ENCODE measurements at places on chromosomes 1 and 21. TPM values are rescaled to one million over a fixed set of nuclear protein-coding genes. Genes with fewer than 3 reads are reported as not detected.
A peak's percentile ranks its signal among the peaks of the same experiment; 100 is the strongest.

Gene PLA2G2D
- total RNA-seq, result not detected

GRCh38 chr1:105204836-105205371 is 1455.2 kb downstream of the AMY1C start:
- DNase-seq, result no peak

Gene FAM131C
- total RNA-seq, result 5.9 TPM

Gene OR6K3
- not detected for total RNA-seq

Gene VHLL
- total RNA-seq, result not detected

Gene SIPA1L2
- total RNA-seq, result 120 TPM

Gene JAM2
- 38.2 TPM for total RNA-seq

- no peak for DNase-seq
Observed at GRCh38 chr1:44497422-44498170, 92.5 kb downstream of the RNF220 start.

DNA sequence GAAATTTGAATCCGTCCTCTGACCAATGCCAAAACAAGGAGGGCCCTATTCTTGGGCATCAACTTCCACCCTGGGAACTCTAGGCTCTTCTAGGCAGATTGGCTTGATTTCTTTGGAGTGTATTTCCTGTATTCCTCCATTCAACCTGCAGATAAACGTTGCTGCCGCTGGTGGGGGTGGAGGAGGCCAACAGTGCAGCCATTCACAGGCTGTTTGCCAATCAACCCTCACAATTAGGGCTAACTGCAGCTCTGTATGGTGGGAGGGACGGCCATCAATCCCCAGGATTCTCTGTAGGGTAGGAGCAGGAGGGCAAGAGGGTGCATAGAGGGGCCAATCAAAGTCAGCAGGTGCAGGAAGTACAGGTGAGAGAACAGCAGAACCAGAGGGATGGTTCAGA is 273.1 kb upstream of the PROX1 start:
- no peak for DNase-seq

Gene IFI44
- 10.4 TPM for total RNA-seq

- no peak for DNase-seq
Observed at GRCh38 chr1:23408797-23409290, 15.7 kb downstream of the TCEA3 start.

DNA sequence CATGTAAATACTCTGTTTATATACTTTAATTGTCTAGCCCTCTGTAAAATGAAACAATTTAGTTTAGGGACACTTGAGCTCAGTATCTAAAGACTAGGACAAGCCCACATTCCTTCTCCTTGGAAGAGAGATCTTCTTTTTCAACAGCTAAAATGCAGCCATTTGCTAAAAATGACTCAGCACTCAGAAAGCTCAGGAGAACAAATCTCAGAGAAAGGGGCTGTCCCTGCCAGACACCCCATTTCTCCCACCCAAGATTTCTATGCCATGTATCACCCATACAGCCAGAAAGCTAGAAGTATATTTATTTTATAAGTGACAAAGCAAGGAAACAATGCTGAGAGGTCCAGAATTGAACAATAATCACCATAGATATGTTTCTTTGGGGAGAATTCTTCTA is 23.2 kb upstream of the PRDX6 start:
- DNase-seq, result no peak

DNA sequence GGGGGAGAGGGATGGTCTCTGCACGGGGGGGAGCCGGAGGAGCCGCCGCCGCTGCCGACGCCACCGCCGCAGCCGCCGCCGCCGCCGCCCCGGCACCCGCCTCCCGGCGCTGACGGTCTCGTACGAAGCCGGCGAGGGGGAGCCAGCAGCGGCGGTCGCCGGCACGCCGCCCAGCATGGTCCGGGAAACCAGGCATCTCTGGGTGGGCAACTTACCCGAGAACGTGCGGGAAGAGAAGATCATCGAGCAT is 311 bp downstream of the SPEN start:
- no peak for DNase-seq

Gene AIRE
- not detected for total RNA-seq

Gene VANGL2
- 2.0 TPM for total RNA-seq

Gene RAB7B
- total RNA-seq, result 1.6 TPM

DNA sequence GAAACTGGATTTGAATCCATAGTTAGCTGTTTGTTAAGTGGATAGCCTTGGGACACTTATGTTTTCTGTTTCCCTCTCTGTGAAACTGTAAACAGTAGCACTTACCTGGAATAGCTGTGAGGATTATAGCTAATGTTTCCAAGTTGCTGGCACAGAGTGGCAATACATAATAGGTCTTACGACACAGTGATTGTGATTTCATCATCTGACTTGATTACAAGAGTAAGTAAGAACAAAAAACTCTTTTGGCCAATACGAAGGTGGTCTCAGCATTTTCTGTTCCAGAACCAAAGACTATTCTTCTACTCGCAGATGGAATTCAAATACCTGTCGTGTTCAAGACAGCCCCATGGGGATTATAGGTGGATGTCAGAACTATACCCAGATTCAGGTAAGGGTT is 2.1 kb downstream of the C8B start:
- no peak for DNase-seq

Gene ITLN2
- not detected for total RNA-seq

DNA sequence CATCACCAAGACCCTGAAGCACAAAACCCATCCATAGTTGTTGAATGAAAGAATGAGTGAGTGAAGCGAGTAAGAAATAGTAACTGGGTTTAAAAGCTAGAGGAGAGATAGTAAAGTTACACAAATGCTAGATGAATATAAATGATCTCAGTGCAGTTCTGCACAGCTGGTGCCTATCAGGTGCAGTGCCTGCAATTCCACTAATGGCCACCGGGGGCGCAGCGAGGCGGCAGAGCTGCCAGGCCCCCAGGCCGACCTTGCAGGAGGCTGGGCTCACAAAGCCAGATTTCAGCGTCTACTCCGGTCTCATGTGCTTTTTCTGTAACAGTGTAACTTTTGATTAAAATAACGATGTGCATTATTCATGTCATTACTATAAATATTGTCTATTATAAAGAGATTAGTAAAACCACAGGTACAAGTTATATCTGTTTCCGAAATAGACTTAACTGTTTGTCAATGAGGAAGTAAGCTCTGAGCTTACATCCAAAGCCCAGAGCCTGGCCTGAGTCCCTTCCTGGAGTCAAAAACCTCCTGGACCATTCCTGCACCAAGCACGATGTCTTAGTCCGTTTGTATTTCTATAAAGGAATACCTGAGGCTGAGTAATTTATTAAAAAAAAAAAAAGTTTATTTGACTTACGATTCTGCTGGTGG is 477.6 kb downstream of the NPHP4 start:
- peak; percentile 84 for DNase-seq

Gene LCE1B
- total RNA-seq, result not detected

DNA sequence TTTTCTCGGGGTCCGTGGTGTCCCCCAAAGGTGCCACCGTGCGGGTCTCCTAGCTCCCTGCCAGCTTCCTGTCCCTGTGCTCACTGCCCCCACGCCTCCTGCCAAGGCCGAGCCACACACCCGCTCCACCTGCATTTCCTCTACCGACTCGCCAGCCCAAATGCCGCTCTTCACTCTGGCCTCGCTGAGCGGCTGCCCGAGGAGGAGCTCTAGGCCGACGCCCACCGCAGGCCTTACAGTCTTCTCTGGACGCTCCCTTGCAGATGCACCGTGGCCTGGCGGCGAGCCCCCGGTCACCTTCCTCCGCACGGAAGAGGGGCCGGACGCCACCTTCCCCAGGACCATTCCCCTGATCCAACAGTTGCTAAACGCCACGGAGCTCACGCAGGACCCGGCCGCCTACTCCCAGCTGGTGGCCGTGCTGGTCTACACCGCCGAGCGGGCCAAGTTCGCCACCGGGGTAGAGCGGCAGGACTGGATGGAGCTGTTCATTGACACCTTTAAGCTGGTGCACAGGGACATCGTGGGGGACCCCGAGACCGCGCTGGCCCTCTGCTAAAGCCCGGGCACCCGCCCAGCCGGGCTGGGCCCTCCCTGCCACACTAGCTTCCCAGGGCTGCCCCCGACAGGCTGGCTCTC is 26.3 kb downstream of the FTCD start:
- DNase-seq, result peak; percentile 60

- no peak for DNase-seq
Observed at GRCh38 chr1:205570173-205570501, 61.7 kb downstream of the ELK4 start.

Gene EGLN1
- 86.0 TPM for total RNA-seq

GRCh38 chr1:168088511-168089325 is 48.0 kb downstream of the GPR161 start:
- no peak for DNase-seq

DNA sequence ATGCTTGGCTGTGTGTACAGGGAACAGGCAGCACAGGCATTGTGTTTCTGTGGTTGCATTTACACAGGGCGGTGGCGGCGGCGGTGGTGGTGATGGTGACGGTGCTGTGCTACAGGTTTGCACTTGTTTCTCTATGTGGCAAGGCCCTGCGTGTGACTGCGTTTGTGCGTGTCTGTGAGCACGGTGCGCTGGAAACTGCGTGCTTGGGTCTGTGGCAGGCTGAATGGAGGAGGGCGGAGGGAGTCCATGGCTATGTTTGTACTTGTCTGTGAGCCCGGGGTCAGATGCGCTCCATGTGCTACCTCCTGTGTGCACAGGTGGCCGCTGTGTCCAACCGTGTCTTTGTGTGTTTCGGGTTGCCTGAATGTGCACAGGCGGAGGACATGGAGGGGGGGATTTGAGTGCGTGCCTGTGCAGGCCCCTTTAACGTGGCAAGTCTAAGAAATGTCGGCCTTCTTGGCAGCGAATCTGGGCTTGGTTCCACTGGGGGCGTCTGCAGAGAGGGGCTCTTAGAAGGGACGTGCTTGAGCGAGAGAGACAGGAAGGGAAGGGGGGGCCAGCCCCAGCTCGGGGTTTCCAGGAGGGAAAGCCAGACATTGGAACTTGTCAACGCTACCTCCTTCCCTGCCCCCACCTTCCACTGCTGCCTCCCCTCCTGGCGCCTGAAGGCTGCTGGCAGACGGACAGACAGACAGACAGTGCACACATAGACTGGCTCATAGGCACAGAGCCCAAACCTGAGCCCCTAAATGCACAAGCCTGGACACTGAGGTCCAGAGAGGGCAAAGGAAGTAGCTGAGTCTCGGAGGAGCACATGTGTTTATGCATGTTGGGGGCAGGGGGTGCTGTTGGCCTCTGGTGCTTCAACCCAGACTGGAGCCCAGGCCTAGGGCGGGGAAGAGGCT is 32.7 kb upstream of the WASF2 start:
- DNase-seq, result no peak

DNA sequence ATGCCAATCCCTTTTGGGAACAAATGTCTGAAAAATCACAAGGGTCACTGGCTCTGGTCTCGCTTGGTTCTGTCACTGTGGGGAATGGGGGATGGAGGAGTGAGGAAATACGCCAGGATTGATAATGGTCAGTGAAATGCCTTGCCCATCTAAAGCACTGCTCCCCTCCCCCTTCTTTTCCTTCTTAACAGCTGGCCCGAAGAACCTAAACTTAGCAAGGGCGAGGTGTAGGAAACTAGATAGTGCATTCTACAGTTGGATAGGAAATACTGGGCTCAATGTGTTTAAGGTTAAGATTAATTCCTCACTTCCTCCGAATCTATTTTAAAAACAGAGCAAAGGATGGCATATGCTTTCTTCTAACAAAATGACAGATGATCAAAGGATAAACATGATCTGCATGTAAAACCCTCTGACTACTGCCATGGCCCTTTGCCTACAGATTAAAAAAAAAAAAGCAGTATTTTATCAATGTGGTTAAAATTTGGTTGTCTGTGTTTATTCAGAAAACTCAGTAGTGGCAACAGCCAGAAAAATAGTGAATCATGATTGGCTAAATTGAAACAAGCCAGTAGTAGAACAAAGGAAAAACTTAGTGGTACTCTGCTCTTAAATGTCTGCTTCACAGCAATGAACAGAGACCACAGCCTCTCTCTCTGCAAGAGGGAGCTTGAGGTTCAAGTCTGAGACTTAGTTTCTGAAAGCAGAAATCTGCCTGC is 86.1 kb upstream of the VAV3 start:
- DNase-seq, result no peak

GRCh38 chr1:56397811-56398231 is 181.5 kb downstream of the PLPP3 start:
- DNase-seq, result no peak

- no peak for DNase-seq
Observed at GRCh38 chr1:47031059-47031458, 7.6 kb downstream of the CYP4X1 start.

Gene NOS1AP
- 3.5 TPM for total RNA-seq

DNA sequence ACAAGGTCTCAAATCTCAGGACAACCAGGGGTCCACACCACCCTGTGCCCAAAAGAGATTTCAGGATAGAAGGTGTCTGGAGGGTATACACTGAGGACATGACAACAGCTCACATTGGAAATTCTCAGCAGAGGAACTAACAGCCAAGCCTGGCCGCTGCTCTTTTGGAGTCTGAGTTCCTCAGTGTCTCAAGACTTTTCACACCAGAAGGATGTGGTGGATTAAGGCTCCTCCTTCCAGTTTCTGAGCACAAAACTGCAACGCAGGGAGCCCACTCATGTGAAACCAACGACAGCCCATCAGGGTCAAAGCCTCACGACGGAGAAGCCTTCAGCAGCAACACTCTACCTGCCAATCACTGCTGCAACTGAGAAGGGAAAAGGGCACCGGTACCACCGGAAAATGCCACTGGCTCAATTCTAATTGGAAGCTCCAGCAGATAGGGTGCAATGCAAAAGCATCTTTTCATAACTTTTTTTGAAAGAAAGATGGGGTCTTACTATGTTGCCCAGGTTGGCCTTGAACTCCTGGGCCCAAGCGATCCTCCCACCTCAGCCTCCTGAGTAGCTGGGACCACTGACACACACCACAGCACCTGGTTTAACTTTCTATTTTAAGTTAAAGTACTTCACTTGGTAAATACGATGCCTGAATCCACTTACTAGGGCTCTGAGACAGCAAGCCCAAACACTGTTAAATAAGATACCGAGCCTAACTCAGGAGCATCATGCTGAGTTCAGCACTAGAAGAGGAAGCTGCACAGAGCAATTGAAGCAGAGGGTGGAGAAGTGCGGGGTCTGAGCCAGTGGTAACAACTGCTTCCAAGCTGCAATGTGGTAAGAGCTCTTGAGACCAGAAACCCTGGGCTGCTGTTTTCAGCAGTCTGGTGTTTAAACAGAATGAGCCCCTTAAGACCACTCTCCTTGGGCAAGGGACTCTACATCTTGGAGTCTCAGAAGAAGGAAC is 7.8 kb downstream of the CAPZB start:
- DNase-seq, result no peak

DNA sequence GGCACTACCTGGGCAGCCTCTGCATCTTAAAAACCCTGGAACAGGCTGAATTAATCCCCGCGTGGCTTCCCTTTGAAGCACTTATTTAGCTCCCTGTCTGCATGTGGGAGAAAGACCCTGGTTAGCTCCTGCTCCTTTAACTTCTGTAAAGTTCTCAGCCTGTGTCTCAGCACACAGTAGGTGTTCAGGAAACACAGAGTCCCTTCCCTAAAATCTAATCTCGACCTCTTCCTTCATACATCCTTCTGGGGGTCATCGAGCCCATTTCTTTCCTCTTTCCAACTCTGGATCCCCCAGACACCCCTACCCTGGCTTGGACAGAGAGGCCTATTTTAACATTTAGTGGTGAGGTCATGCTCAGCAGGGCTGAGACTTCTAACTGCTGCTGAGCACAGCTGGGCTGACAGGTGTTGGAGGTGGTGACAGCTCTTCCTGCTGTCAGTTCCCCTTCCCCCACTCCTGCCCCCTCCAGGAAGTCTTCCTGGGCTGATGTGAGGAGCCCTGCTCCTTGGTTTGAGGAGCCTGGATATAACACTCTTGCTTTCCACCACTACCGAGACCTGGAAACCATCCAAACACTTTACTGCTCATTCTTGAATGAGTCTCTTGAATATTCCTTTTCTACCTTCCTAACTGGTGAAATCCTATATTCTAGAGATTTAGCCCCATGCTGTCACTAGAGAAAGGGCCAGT is 5.3 kb downstream of the E2F2 start:
- DNase-seq, result no peak

GRCh38 chr1:89685461-89685860 is 52.5 kb downstream of the LRRC8C start:
- no peak for DNase-seq
